ENCODE measurements at places on chromosomes 12 and 14. TPM values are rescaled to one million over a fixed set of nuclear protein-coding genes. Genes with fewer than 3 reads are reported as not detected.

Gene NFKBIA
- 22.4 TPM for total RNA-seq

Gene SPIC
- total RNA-seq: not detected

Gene DPF3
- 4.9 TPM for total RNA-seq

Gene SUOX
- total RNA-seq: 7.1 TPM

Gene HCAR3
- under 0.01 TPM for total RNA-seq

Gene HOXC6
- not detected for total RNA-seq

Gene FAIM2
- total RNA-seq: 24.6 TPM
